Activated CD4-positive, alpha-beta T cell treated with anti-CD3 and anti-CD28 coated beads, Interleukin-2, amount 50 U/mL, for 24 hours (primary cell): ENCODE measurements at places on chromosomes 1 and 21.

- no peak for DNase-seq
Measured at GRCh38 chr1:21034725-21035628, 141.7 kb downstream of the EIF4G3 start.

- no peak for DNase-seq
Measured at GRCh38 chr1:12296016-12296415, 66.2 kb downstream of the VPS13D start.

GRCh38 chr1:15771836-15772515 is 13.4 kb downstream of the FBLIM1 start:
- DNase-seq, result no peak

DNA sequence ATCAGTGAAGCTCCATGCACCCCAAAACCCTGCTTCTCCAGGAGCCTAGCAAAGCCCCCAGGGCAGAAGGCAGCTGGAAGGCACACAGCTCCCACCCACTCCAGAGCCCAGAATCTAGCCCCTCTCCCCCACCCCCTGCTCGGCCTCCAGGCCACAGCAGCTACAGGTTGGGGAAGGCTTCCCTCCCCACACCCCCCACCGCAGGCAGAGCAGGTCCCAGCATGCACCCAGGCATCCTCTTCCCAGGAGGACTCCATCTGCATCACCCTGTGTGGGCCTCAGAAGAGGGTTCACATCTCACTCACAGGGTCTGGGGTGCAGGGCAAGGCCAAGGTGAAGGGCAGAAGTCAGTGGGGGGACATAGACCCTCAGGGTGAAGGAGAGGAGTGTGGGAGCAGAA is 719 bp downstream of the S100A14 start:
- DNase-seq, result no peak

DNA sequence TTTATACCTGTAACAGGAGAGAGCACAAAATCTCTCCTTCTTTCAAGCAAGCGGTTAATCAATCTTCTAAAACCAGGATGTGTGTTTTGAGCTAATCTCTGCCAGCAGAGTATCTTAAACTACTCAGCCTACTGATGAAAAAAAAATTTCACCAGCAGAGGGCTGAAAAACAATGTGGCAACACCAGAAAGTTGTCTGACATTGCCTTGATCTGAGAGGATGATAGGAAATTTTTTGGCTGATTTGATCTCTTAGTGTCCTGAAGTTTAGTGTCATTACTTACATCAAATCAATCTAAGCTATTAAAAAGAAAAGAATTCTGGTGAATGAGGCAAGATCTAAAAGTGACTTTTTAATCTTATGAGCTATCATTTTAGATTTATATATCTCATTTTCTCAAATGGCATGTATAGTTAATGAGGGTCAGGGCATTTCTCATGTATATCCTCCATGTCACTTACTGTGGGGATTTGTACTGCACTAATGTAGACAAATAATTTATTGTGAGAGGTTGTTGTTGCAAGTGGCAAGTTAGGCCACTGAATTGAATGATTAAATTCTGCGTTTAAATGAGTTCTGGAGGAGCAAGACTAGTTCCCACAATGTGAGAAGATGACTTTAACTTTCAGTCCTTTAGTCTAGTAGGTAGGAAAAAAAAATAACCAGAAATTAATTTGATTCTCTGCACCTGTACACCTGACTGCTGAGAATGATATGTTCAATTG is 10.9 kb downstream of the ADAMTS1 start:
- no peak for DNase-seq

DNA sequence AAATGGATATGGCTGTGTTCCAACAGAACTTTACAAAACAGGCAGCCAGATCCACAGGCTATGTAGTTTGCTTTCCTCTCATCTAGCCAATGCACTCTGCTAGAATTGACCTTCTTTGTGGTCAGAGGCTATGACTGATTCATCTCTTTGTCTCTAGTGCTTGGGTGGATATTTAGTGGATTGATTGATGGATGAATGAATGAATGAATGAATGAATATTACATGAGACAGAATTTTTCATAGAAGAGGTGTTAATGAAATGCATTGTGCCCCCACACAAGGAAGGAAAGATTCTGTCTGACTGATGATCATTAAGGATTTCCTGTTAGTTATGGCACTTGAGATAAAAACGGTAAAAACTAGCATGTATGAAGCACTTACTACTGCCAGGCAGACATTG is 50.5 kb upstream of the ZYG11A start:
- no peak for DNase-seq

DNA sequence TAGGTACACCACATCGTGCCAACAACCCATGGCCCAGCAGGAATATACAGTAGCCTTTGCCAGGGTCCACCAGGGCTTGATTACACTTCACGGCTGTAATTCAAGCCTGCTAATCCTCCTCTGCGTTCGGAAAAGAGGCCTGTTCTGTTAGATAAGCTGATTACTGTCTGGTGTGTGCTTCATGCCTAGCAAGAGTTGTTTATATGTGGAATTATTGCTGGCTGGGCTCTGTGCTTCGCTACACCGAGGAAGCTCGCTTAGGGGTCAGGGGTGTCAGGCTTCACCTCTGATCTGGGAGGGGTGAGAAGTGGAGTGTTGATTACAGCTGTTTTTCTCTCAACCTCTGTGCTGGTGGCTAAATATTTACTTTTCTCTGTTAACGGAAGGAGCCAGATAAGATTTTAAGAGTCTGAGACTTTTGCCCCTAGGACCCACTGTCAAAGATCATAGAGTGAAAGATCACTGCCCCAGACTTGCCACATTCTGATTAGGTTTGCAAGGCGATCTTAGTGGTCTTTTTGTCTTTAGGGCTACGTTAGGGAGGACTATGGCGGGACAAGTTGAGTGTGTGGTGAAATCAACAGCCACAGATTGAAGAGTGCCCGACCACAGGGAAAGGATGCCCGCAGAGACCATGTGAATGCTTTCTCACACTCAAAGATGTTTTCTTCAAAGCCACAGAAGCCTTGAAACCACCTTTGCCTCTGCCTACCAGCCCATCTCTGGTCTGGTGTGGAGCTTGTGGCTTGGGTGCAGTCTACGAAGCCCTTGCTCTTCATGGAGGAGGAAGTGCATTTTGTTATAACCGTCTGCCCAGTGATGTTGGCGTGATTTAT is 216.1 kb downstream of the PBX1 start:
- DNase-seq, result no peak

DNA sequence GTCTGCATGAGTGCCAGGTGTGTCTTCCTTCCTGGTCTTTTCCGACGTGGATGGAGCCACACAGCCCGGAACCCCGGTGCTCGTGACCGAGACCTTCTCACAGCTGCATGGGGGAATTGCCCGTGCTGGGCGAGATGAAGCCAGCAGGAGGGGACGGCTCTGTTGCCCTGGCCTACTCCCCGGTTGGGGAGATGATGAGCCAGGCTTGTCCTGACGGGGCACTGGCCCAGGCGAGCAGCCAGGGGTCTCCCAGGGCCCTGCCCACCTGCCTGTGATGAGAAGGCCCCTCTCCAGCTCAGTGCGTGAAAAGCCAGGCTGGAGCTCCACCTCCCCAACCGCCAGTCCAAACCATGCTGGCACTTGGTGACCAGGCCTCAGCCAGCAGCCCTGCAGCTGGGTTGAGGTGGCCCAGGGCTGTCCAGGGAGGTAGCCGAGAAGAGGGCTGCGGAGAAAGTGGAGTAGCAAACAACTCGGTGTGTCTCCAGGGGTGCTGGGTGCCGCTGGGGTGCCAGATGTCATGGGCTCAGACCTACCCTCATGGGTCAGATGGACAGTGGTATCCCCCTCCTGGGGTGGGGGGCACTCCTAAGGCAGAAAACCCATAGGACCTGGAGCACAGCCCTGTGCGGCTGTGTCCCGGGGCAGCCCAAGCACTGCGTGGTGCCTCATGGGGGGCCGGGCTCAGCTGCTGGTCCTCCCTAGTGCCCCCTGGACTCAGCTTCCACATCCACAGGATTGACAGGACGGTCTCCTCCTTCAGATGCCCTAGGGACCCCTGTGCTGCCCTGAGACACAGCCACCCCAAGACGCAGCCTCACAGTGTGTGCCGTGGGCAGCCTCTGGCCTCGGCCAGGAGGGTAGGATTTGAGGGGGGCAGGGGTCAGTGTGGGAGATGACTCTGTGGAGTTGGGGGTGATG is 26.1 kb downstream of the PRDM16 start:
- no peak for DNase-seq

DNA sequence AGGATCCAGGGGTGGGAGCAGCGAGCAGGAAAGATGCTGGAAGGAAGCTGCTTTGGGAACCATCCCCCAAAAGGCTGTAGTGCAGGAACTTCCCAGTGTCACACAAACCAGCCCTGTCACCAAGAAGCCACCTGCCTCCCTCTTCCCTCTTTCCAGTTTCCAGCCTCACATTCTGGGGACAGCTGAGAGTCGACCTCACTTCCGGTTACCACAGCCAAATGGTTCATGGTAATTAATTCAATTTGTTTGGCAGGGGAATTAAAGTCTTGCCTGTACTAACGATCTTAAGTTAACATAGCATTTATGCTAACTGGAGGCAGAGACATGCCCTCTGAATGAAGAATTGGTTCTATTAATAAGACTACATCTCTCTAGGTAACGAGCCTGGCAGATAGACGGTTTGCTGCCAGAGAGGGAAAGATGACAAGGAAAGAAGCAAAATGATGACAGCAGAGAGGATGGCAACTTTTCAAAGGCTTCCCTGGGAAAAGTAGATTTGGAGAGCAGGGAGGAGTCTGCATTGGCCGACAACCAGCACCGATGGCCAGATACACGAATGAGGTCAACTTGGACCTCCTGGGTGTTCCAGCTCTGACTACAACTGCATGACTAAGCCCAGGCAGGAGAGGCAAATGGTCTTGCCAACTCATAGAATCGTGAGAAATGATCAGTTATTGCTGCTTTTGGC is 64.1 kb downstream of the TMCO4 start:
- no peak for DNase-seq

- DNase-seq, result no peak
Measured at GRCh38 chr1:231201979-231202633, 38.9 kb upstream of the GNPAT start.

DNA sequence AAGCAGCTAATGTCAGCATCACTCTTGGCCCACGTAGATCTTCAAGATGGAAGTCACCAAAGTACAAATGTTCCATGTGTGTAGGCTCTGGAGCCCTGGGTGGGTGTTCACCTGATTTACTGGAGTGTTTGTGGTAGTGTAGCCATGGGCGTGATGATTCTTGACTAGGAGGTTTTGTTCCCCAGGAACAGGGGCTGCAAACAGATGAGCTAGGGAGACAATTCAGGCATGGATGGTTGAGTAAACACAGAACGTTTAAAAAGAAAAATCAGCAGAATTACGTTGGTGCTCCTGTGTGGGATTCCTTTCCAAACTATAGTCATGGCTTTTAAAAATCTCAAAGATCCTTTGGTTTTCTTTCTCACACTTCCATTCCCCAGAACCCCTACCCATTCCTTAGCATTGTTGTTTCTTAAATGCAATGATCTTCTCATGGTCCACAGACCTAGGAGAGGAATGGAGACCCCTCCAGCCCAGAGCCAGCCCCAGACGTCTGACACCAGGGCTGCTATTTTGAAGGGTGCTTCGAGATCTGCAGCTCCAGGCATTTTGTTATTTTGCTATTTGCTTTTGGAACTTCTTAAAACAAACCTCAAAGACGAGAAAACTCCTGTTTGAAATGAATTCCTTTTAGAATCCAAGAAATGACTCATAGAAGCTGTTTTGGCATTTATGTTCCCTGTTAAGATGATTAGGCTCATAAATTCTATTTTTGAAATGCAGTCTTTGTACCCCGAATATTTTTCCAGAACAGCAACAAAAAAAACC is 115.1 kb downstream of the ETS2 start:
- DNase-seq, result no peak

GRCh38 chr1:232305050-232305449 is 324.9 kb downstream of the SIPA1L2 start:
- DNase-seq, result no peak

DNA sequence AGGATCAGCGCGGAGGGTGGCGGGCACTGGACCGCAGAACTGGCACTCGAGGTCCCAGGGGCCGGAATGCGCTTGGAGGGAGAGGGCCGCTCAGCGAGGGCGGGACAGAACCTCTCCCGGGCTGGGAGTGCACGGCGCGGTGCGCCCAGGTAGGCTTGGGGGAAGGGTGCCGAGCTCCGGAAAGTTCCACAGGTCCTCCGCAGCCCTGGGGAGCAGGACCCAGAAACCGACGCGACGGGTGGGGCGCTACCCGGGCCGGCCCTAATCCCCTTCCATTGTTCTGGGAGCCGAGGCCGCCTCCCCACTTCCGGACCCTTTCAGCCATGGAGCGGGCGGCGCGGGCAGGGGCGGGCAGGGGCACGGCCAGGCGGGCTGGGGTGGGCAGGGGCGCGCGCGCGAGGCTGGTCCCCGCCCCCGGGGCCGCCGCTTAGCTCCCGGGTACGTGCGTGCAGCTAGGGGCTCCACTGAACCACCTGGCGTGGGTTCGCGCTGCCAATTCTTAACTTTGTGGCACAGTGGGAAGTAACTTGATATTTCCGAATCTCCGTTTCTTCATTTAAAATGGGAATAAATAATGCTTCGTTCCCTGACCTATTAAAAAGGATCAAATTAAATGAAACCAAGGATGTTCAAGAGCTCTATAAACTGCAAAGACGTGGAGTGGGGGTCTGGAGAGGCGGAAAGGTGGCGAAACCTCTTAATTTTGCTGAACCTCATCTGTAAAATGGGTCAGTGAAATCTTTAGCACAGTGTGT is 20.7 kb downstream of the LGR6 start:
- DNase-seq, result no peak

DNA sequence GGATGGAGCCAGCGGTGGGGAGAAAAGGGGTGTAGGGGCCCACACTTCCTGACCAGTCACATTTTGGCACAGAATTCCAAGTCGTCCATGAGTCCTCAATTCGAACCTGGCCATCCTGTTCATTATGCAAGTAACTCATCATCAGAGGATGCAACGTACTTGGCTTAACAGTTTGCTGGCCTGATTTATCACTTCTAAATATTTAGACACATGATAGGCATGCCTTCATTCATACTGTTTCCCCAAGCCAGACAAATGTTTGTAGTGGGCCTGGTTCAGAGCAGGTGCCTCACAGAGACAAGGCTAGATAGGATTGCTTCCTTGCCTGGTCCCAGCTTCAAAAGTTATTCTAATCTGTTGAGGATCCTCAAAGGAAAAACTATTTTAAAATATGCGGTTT is 66.7 kb downstream of the WLS start:
- no peak for DNase-seq

GRCh38 chr21:41651406-41651805 is 115.4 kb downstream of the RIPK4 start:
- no peak for DNase-seq
